ENCODE measurements at places on chromosomes 11 and 22.

DNA sequence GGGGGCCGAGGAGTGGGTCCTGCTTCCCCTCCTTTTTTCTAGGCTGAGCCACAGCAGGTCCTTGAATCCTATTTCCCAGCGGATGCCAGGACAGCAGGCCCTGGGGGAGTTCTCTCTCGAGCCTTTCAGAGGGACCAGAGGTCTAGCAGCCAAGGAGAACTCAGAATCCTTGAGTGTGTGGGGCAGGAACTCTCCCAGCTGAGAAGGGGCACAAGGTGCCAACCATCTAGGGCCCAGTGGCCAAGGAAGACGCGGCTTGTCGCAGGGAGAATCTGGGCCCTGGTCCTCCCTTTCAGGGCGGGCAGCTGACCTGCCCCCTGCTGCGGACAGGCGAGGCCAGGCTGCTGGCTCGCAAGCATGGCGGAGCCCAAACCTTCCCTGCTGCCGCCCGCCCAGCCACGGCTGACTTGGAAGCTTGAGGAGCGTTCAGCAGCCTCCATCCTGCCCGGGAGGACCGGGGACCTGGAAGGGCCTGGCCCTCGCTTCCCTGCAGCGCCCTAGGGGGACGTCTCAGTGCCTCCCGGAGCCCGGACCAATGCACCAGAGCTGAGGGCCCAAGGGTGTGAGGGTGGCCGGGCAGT, 972 bp upstream of the TSSC4 start:
- no peak for DNase-seq

DNA sequence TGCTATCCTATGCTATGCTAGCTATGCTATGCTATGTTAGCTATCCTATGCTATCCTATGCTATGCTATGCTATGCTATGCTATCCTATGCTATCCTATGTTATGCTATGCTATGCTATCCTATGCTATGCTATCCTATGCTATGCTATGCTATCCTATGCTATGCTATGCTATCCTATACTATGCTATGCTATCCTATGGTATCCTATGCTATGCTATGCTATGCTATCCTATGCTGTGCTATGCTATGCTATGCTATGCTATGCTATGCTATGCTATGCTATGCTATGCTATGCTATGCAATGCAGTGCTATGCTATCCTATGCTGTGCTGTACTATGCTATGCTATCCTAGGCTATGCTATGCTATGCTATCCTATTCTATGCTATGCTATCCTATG, 8.6 kb upstream of the MS4A1 start:
- DNase-seq = no peak

DNA sequence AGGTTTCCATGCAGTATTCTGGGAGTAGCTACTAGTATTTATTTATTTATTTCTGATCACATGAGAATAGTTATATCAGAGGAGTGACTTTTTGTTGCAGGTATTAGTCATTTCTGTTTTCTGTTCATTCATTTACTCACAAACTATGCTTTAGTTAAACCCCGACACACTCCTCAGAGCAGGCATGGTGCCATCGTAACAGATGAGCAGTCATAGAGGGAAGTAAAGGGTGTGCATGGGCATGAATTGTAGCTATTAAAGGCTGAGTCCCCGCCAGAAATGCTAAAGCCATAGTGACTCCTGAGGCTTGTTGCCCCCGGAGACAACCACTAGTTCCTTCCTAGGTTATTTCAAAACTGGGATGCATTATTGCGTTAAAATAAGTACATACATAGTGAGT, 10.6 kb downstream of the JHY start:
- DNase-seq = no peak

DNA sequence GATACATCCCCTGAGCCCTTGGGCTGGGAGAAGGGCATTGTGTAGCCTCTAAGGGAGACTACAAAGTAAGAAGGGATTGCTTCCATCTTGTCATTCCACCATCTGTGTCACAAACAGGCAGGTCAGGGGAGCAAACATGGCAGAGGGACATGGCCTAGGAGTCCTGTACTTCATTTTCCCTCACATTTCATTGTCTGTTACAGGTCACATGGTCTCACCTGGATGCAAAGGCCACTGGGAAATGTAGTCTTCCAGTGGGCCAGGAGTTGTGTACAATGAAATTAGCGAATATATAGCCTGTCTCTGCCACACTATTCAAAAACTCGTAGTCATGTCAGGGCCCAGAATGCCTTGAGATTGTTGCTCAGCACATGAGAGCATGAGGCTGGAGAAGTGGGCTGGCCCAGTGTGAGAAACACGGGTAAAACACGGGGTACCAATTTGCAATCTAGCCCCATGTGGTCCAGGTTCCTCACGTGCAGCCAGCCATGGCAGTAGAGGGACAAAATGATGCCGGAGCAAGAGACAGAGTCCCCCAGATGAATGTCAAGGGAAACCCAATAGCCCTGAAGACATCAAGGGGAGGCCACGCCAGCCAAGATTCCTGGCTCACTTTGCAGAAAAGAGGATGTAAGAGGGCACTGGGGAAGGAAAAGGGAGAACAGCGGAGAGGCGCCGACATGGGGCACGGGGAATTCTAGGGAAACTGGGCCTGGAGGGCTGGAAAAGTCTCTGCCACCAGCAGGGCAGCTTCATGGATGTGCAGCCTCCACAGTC, 47.7 kb upstream of the EMID1 start:
- no peak for DNase-seq

GRCh38 chr11:79932612-79933011, 491.8 kb upstream of the TENM4 start:
- no peak for DNase-seq

- DNase-seq = no peak
Observed at GRCh38 chr11:9868641-9869040, 204.8 kb downstream of the SWAP70 start.

DNA sequence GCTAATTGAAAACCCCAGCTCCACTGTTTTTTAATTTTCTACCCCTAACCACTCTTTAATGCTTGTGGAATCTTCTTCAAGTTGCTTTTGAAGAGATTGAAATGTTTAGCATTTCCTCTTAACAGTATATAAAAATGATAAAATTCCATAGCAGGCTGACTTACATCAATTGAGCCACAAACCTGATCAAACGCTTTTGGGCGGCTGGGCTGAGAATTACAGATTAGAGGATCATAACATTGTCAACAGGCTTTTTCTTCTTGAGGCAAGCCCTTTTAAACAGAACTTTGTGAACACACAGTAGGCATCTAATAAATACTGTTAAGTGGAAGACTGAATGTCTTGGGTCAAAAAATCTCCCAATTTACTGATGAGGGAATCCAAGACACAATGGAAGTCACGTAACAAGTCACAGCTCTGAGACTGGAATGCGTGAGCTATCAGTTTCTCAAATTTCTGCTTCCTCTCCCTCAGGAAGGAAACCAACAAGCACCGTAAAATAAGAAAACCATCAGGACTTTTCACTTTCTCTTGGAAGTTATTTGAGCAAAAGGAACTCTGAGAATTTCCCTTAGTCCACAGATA, 50.0 kb upstream of the CCDC89 start:
- DNase-seq = no peak

DNA sequence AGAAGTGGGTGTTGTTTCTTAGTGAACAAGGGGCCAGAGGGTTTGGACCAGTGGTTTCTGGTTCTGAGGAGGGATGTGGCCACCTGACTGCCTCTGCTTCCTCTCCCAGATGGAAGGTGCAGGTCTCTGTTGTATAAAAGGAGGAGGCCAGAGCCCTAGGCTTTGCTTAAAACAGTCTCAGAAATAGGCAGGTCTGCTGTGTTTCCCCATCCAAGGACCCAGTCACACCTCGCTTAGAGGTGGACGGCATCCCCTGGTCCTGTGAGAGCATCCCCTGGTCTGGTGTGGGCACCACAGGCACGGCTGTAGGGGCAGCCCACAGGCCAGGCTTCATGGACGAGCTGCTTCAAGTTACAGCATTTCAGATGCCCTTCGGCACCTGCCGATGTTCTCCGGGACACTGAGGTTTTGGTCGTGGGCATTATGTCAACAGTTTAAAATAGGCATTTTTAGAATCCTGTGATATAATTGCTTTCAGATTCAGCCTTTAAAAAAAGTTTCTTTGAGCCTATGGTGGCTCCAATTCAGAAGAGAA, 45.7 kb upstream of the SHANK2 start:
- DNase-seq = no peak

DNA sequence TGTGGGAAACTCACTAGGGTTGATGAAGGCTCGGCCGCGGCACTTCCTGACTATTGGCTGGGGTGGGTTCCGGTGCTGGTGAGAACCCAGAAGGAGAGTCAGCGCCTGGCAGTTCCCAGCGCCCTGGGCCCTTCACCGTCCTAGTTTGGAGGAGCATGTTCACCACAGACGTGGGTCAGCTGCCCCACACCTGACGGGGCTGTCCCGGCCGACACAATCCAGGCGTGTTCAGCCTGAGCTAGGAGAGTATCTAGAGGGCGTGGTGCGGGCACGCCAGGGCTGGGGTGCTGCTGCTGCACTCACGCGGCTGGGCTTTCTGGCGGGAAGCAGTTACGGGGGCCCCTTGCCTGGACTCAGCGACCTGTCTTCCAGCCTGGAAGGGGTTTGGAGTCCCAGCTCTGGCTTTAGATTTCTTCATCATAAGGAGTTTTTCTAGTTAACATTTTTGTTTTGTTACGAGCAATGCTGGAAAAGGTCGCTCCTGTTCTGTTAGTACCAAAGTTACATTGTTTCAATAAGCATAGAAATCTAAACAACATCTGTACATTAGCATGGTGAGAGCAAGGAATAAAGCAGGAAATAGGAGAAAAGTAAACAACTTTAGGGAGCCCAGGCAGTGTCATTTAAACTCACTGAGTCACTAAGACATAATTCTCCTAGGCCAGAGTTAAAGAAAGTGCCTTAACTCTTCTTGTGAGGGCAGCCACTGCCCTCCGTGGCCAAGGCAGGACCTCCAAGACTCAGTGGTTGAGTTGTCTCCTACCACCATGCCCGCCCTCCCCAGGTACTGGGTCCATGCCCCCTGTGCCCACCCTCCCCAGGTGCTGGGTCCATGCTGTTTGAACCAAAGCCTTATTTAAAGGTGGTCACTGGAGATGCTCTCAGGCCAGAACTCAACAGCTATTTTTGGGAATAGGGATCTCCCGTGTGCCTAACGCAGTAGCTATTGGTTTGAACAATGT, 12.1 kb upstream of the ADORA2A start:
- no peak for DNase-seq

DNA sequence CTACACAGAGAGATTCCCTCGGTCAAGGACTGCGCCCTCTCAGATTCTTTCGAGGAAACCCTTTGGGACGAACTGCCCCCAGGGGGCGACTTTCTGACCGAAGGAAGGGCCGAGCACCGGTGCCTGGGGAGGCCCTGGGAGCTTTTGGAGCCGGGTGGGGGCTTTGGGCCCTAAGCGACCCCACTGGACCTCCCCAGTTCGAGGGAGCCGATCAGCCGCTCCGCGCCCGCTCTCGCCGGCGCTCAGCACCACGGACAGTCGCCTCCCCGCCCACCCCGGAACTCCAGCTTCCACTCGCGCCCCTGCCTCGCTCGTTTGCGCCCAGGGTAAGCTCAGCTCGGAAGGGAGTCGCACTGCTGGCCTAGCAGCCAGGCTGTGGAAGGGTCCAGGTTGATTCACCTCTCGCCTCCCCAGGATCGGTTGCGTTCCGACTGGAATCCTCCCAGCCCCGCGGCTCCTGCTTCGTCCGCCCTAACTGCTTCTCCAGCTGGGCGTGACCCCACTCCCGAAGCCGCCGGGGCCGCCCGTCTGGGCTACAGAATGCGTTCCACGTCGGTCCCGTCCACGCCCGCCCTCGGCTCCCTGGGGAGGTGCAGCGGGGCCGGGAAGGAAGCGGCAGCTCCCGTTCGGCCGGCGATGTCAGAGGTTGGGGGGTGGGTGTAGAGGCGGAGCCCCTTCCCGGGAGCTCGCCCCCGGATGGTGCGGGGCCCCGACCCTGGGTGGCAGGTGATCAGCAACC, 428 bp downstream of the SCN3B start:
- no peak for DNase-seq

DNA sequence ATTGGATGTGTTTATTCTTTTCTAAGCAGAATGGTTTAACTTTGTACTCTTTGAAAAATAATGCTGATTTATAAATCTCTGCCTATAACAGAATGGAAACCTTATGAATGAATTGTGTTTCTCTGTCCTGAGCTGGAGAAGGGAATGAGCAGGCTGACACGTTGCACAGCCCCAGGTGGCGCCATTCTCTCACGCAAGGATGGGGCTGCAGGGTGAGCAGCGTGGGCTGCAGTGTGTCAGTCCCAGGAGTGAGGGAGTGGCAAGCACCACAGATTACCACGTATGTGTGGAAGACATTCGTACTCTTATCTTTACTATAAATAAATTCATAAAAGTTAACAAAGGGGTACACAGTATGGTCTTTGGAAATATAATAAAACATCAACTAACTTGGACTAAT, 33.4 kb downstream of the FDX1 start:
- DNase-seq = no peak

GRCh38 chr22:22796724-22797123, 90.9 kb upstream of the IGLL5 start:
- no peak for DNase-seq

- DNase-seq = no peak
Observed at GRCh38 chr11:114061048-114061680, 1.7 kb downstream of the ZBTB16 start.

GRCh38 chr11:107473792-107474191, 16.2 kb upstream of the CWF19L2 start:
- no peak for DNase-seq

DNA sequence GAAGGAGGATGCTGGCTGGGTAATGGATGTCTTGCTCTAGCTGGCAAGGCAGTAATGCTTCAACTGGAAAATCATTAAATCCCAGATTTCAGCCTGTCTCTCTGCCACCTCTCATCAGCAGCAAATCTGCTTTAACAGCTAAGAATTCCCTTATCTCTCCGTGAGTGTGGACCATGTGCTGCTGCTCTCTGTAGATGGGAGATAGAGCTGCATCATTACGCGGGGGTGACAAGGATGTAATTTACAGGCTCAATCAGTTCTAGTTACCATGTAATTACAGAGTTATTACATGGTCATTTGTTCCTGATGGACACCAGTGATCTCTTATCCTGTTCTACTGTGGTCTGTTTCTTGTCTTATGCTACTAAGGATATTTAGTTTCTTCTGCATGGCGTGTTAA, 665.4 kb downstream of the NTM start:
- DNase-seq = no peak

DNA sequence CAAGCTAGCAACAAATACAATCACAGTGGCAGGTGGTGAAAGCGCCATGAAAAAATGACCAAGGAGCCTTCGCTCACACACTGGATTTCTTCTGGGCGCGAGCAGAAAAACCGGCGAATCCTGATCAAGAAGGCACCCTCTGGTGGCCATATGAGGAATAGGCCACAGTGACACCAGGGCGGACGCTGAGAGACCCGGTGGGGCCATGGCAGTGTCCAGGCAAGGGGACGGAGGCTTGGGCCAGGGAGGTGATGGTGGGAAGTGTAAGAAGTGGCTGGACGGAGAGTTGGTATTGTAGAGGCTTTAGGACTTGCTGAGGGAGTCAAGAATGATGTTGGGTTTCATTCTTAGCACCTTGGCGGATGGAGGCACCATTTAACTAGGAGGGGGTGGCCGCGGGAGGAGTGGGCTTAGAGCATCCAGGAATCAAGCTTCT, 16.9 kb upstream of the RAC2 start:
- DNase-seq = peak; percentile 53

DNA sequence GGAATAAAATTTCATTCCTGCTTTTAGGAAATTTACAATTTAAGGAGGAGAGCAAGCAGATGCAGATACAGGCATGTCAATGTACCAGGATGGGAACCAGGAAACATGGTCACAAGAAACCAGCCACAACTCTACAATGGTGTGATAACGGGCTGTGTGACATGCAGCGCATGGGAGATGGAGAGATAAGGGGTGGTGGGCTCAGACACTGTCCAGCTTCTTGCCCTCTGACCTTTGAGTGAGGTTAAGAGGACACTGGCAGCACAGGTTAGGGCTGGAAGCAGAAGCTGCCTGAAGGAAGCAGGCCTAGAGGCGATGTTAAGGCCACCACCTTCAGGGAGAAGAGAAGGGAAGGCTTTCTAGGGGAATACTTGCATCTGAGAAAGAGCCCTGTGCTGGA, 2.3 kb upstream of the SORL1-AS1 start:
- DNase-seq = no peak

All from stimulated activated naive CD4-positive, alpha-beta T cell treated with Interleukin-2 at 50 U/mL for 16 hours (primary cell).